ENCODE measurements at places on chromosomes 1 and 21.

DNA sequence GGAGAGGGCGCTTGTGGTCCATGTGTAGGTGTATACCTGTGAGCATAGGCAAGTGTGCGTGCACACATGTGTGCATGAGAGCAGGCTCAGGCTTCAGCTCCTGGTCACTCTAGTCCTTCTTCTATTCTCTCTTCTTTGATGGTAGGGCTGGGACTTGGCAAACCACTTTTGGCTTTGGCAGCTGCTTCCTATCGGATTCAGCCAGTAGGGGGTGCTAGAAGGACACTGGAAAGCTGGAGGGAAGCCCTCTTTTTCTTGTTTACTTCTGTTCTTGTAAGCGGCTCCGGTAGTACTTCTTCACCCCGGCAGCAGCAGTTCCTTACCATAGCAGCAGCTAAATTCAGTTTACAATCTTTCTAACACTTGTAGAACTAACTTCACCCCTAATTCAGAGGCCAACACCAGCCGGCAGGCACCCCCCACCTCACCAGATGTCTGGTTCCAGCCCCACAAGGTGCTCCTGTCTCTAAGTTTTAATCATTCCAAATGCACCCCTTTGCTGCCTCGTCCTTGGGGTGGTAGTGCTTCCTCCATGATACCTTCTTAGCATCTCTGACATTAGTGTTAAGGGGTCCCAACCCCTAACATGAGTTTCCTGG is 25.1 kb downstream of the NENF start:
- peak; percentile 61 for DNase-seq

GRCh38 chr1:17195731-17196130 is 9.2 kb upstream of the PADI1 start:
- no peak for DNase-seq

DNA sequence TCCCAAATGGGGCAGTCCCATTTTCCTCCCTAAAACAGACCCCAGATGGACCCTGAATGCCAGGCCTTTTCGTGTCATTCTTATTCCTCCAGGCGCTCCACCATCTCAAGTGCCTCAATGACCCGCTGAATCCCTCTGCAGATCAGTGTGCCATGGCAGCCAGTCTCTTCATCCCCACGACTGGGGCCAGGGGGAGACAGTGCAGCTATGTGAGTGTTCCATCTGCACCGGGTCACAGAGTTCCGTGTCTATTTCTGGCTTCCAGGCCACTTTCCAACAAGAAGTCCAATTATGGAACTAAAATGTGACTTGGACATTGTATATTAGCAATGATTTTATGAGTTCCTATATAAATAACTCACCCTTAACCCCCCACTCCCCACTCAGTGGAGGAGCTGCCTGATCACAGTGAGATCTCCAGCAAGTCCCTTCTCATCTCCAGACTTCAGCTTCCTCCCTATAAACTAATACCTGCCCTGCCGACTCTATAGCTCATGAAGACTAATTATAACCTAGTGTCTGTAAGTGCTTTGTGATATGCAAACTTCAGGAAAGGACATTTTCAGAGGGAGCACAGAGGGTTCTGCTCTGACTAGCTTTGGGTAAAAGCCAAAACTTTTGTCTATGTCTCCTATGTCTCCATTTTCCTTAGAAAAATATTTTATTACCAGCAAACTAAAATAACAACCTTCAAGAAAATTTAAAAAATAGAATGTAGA is 56.3 kb upstream of the NFASC start:
- DNase-seq = no peak

DNA sequence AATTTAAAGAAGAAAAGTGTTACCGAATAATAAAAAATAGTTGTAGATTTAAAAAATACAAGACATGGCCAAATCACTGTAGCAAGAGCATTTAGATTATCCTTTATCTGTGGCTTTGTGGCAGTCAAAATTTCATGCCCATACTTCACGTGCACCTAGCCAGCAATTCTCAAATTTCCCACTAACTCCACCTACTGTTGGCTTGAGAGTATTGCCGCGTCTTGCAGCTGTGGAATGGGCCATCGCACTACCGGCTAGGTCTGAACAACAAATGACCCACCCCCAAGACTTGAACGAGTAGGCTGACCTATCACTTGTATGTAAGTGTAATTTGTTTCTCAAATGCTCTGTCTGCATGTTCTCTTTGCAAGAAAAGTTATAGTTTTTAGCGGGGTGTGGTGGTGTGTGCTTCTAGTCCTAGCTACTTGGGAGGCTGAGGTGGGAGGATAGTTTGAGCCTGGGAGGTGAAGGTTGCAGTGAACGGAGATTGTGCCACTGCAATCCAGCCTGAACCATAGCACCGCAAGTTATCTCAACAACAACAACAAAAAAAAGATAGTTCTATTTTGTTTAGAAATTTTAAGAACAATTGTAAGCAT is 4.1 kb downstream of the KRTAP13-4 start:
- no peak for DNase-seq

GRCh38 chr1:116252271-116252670 is 120.8 kb upstream of the ATP1A1 start:
- DNase-seq = no peak

GRCh38 chr1:81558291-81559076 is 242.2 kb upstream of the ADGRL2 start:
- DNase-seq = no peak

DNA sequence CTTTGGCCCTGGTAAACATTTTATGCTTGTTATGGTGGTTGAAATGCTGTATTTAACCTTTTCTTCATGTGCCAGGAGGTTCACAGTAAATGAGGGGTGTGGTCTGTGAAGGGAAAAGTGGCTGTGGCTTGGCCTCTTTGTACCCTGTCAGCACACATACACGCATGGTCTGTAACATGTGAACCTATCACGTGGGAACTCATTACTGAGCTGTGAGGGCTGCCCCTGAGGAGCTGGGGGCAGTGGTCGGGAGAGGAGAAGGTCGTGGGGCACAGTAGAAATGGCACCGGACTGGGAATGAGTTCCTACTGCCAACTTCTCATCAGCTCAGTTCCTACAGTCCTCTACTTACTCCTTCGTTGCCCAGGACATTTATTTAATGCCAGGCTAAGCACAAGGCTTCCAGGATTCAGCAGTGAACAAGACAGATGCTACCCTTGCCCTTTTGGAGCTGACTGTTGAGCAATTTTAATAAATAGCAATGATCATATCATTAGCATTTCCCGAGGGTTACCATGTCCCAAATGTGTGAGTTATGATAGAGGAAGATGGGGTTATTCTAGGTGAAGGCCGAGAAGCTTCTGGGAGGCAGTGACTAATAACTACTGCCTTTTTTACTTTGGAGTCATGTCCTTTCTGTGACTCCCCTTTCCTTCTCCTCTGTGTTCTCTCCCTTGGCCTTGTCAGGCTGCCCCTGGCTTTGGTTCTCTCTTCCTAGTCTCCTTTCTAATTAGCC is 38.8 kb downstream of the DDR2 start:
- no peak for DNase-seq

DNA sequence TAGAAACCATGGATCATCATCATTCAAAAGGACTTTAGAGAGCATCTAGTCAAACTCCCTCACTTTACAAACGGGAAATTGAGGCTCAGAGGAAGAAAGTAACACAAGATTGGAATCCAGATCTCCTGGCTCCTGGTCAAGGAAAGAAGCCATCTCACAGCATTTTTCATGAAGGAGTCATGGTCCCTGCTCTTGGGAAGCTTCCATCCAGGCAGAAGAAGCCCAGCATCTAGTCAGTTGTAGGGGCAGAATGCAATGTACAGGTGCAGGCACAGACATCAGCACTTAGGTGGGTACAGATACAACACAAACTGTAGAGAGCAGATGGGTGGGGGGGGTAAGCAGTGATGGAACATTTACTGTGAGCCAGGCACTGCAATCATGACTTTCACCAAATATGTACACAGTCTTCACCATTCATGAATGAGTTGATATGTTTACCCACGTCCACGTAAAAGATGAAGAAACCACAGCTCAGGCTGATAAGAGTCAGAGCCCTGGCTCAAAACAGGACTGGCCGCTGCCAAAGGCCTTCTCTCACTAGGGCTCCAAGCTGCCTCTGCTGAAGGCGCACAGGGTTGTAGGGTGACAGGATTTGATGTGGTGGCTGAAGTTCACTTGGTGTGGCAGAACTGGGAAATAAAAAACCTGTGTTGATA is 44.0 kb downstream of the OPTC start:
- DNase-seq = no peak

DNA sequence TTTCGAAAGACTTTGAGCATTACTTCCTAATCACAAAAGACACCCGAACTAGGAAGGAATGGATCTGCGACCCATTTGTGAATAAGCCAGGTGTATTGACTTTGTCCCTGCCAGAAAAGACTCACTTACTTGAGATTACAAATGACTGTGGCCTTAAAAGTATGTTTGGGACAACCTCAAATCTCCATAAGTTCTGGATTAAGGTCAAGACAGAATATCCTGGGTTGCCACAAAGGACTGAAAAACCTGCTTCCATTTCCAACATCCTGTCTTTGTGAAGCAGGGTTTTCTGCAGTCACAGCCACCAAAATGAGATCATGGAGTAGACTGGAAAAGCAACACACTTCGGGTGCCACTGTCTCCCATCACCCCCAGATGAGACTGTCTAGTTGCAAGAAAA is 537.4 kb upstream of the ZRANB2 start:
- no peak for DNase-seq

DNA sequence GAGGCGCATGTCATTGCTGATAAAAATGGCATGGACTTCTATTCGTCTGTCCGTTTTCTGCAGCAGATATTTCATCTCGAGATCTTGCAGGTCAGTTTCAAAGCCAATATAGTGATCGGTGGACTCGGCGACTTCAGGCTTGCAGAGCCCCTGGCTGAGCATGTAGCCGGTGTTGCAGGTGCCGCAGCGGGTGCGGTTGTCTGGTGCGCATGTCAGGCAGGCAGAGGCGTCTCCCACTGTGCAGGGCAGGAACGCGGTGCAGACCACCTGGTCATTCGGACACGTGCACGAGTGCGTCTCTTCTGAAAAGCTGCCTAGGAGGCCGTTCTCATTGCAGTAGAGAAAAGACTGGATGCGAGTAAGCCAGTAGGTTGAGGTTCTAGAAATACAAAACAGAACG is 378.9 kb downstream of the BRINP3 start:
- DNase-seq = no peak

DNA sequence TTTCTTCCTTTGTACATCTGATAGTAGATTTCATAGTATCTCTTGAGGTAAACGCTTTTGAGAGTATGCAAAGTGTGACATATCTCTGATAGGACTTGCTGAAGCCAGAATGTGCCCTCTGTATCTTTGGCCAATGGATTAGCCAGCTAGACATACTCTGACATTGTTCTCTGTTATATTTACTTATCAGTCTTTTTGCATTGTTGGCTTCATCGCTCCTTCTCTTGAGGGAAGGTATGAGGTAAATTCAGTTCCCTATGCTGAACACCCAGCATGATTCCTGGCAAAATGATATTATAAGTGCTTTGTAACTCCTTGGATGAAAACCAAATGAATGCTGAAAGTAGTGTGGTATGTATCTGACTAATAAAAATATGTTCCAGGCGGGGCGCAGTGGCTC is 163.2 kb upstream of the CACYBP start:
- DNase-seq = no peak

DNA sequence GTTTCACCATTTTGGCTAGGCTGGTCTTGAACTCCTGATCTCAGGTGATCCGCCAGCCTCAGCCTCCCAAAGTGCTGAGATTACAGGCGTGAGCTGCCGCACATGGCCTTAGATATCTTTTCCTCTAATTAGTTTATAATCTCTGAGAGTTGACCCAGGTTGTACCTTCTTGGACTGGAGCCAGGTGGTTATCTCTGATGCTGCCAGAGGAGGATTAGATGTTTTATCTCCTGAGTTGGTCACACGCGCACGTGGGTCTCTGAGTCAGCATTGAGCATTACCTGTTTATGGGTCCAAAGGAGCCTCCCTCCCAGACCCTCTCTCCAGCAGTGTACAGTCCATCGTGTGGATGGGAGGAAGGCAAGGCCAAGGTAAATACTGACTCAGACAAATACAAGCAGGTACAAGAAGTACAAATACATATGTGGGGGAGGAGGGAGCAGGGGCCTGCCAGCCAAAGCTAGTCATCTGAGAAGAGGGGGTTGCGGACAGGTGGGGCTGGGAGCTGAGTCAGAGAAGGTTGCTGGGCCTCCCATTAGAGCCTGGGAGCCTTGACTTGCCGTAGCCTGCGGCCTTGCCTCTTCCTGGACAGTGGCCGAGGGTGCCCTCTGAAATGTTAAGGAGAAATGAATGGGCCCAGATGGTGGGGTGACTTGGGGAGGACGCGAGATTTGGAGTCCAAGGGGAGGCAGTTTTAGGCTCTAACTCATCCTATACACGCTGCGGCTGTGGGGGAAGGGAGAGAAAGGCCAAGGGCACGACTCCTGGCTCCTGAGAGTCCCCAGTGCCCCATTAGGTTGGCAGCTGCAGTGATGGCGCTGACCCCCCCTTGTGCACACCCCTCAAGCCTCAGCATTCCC is 13.1 kb downstream of the IL6R start:
- DNase-seq = peak; percentile 66

DNA sequence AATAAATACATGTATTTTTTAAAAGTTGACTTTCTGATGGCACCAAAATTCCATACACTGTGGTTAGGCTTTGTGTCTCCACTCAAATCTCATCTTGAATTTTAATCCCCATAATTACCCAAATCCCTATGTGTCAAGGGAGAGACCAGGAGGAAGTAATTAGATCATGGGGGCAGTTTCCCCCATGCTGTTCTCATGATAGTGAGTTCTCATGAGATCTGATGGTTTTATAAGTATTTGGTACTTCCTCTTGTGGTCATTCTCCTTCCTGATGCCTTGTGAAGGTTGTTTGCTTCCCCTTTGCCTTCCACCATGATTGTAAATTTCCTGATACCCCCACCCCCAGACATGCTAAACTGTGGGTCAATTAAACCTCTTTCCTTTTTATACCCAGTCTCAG is 1218.4 kb upstream of the PRMT6 start:
- no peak for DNase-seq

DNA sequence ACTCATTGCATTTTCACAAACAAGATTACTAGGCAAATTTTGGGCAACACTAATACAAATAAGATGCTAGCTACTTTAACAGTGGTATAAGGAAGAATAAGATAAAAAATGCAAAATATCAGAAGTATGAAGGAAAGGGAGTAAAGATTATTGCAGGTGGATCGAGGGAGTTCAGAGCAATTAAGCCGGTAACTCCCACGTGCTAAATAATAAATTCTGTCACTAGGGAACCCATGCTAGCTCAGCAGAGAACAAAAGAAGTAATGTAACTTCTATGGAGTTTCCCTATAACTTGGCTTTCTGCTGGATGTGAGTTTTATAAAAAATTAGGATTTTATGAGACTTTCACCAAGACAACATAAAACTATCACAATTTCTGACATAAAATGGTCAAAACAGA is 470.5 kb upstream of the RGS18 start:
- no peak for DNase-seq

DNA sequence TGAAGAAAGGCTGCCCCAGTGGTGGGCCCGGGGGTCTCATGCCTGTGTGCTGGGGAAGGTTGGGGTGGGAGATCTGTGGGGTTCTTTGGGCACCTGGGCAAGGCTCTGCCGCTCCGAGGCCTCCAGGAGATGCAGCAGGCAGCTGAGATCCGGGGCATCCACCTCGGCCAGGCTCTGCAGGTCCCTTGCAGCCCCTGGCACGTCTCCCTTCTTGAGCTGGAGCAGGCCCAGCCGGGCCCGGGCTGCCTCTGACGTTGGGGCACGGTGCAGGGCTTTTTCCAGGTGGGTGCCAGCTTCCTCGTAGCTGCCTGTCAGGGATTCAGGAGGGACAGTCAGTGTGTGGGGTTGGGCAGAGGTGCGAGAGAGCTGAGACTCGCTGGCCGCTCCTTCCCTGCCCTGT is 11.4 kb upstream of the MMEL1 start:
- no peak for DNase-seq

Measured in CD4-positive, alpha-beta T cell treated with Interleukin-6 for 4 hours (primary cell).